Heart right ventricle (tissue), 16 donors: ENCODE measurements at places on chromosomes 5 and 9. TPM values are rescaled to one million over a fixed set of nuclear protein-coding genes. Genes with fewer than 3 reads are reported as not detected.

NIPAL4 gene
- 0.20 TPM for polyA plus RNA-seq

PCDHGB1 gene
- polyA plus RNA-seq = 0.19 TPM

ARSI gene
- not detected for polyA plus RNA-seq

PCDHB9 gene
- polyA plus RNA-seq = 0.59 TPM

DAB2 gene
- polyA plus RNA-seq = 15.4 TPM

INSL6 gene
- not detected for polyA plus RNA-seq

STKLD1 gene
- polyA plus RNA-seq = 0.17 TPM

POU5F2 gene
- 0.01 TPM for polyA plus RNA-seq

SPATA31D4 gene
- not detected for polyA plus RNA-seq

F2RL2 gene
- polyA plus RNA-seq = 0.30 TPM

OCLN gene
- polyA plus RNA-seq = 0.30 TPM

SH3PXD2B gene
- polyA plus RNA-seq = 1.8 TPM

SPINK7 gene
- polyA plus RNA-seq = not detected

LCN6 gene
- 261 TPM for polyA plus RNA-seq

ANKRD31 gene
- polyA plus RNA-seq = under 0.01 TPM

ANGPTL2 gene
- 22.6 TPM for polyA plus RNA-seq

MAP1B gene
- polyA plus RNA-seq = 13.1 TPM

LCN9 gene
- polyA plus RNA-seq = not detected

RASEF gene
- not detected for polyA plus RNA-seq

PAEP gene
- polyA plus RNA-seq = not detected

ABLIM3 gene
- polyA plus RNA-seq = 53.6 TPM
